ENCODE measurements at places on chromosomes 1 and 21.

DNA sequence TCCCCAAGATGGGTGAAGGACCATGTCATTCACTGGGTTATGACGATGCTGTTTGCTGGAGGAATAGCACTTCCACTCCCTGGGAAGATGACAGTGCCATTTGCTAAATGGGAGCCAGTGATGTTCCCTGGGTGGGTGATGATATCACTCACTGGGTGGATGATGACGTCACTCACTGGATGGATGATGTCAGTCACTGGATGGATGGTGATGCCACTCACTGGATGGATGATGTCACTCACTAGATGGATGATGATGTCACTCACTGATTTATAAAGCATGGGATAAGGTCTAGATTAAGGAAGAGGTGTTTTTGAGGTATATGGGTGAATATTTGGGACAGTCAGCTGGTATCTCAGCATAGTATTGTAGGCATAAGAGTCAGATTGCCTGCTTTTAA, 457.2 kb downstream of the AJAP1 start:
- no peak for DNase-seq

DNA sequence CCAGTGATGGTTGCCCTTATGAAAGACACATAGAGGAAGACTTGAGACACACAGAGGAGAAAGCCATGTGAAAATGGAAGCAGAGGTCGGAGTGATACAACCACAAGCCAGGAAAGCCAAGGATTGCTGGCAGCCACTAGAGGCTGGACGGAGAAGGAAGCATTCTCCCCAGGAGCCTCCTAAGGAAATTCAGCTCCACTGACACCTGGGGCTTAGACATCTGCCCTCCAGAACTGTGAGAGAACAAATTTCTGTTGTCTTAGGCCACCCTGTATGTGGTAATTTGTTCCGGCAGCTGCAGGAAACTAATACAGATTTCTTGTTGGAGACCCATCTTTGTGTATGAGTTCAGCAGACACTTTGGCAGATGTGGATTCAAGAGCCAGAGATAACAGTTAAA, 126.9 kb upstream of the ATP1A1 start:
- no peak for DNase-seq

DNA sequence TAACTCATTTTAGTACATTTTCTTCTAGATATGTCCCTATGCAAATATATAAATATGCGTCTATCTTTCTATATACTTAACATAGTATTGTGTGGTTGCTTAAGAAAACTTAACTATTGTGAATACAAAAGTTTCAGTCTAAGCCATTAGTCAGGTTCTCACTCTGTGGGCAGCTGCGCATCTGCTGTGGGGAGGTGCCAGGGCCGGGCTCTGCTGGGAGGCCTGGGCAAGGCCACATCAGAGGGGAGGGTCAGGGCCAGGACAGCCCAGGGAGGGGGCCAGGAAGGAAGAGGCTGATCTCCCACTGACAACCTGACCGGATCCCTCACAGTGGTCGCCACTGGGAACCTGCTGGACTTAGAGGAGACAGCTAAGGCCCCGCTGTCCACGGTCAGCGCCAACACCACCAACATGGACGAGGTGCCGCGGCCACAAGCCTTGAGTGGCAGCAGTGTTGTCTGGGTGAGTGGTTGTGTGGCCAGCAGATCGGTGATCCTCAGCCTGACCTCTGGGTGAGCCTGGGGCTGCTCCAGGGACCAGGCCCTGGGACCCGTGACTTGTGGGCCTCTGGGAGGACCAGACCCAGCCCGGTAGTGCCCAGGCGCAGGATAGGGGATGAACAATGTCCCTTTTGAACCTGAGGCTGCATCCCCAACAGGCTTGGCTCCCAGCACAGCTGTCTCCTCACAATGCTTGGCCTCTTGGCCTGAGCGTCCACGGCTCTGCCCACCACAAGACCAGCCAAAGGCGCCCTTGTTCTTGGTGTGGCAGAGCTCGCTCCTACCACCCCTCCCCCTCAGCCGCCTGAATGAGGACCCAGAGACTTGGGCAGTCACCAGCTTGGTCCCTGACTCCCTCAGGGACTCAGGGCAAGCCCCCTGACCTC, 20.2 kb downstream of the LDLRAP1 start:
- DNase-seq: no peak

GRCh38 chr1:184473176-184473966, 86.5 kb downstream of the C1orf21 start:
- no peak for DNase-seq

- DNase-seq: no peak
Observed at GRCh38 chr1:245549996-245550719, 395.4 kb downstream of the KIF26B start.

GRCh38 chr21:30251781-30252180, 31.0 kb downstream of the KRTAP24-1 start:
- no peak for DNase-seq

DNA sequence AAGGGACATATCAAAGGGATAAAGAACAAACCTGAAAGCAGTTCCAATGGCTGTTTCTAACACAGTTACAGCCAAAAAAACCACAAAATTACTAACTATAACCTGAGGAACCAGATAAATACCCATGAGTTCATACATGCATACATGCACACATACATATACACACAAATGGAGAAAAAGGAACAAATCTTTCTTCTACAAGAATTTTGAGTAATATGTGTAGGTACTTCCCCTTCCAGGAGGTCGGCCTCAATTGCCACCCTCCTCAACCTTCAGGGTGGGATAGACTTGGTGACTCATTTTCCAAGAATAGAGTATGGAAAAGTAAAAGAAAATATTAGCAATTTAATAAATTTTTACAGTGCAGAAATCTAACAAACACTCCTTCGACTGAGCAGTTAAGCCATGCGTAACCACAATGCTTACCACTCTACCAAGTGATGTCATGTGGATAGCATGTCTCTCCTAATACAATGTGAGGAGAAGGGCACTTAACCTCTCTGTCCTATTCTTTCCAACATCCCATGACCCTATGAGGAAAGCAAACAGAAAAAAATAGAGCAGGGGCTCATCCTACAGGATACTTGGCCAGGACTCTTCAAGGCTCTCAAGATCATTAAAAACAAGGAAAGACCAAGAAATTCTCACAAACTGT, 243.0 kb upstream of the RUNX1 start:
- DNase-seq: no peak

DNA sequence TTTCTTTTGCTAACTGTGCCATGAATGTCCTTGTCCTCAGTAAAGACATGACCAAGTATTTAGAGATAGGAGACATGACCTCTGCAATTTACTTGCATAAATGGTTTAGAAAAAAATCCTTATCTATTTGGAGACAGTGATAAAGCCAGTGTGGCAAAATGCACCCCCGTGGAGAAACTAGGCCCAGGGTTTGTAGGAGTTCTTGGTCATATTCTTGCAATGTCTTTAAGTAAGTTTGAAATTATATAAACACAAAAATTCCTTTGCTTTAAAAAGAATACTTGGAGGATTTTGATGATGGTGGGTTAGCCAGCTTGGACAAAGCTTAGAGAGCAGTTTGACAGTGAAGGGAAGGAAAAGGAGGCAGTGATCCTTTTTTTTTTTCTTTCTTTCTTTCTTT, 101.9 kb upstream of the SLC45A1 start:
- no peak for DNase-seq

DNA sequence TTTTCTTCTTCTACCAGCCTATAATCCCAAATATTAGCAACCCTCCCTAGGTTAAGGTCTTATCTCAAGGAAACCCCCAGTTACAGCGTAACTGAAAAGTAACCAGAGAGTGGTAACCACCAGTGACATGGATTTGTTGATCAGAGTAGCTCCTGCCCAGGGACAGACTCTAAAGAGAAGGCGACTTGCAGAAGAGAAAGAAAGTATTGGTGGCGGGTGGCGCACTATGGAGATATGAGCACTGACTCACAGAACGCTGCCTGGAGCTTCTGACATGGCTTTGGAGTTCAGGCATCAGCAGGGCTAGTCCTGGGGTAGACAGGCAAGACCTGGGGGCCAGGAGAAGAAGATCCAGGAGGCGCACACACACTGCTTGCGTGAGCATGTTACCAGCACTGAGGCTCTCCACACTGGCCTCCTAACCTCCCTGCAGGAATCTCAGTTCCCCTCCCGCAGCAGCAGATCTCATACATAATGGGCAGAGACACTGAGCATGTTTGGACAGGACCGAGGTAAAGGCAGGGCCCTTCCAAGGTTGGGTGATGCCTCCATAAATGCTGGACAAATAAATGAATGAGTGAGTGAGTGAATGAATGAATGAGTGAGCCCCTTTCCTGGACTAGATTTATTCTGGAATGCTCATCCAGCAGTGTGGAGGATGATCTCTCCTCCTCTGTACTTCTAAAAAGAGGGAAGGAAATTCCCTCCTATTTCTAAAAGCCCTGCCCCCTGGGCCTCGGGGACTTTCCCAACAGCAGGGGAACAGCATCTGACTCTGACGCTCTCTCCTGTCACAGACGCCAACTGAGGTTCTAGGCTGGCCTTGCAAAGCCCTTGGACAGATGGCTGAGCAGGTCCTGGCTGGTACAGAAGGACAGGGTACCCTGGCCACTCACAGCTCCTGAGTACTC, 175.5 kb downstream of the CLIC6 start:
- no peak for DNase-seq

DNA sequence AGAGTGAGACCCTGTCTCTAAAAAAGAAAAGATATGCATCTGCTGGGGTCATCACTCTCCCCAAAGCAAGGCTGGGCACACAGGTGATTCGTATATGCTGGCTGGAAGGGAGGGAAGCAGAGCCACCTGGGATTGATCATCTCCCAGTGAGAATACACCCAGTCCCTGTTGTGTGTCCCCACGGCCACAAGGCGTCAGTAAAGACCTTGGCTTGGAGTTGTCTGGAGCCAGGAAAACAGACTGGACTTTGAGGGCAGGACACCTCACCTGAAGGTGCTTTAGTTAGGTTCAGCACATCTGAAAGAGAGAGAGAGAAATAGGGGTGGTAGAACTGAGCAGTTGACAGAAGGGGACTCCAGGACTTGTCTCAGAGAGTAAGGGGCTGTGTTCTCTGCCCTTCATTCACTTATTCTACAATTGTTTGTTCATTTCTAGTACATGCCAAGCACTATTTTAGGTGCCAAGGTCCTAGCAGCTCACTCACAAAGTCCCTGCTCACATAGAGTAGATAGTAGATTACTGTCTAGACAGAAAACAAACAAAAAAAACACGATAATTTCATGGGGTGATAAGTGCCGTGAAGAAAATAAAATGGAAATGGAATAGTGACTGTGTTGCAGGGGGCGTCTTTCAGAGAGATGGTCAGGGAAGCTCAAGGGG, 13.5 kb downstream of the CITED4 start:
- DNase-seq: peak; percentile 33

DNA sequence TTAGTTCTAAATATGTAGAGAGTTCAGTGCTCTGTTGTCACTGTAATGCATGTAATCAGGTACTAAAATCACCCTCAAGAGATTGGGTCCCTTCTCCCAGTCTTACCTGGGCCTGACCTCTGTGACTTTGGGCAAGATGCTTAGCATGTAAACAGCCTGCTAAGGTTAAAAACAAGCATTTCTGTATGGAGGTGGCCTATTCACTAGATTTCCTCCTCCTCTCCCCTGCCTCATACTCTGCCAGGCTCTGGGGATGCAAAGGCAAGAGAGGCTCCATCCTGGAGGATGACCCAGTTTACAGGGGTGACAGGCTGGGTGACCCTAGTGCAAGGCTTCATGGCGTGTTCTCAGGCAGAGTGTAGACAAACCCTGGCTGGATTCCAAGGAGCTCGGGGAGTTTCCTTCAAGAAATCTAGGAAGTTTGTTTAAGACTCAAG, 28.8 kb downstream of the VANGL2 start:
- DNase-seq: peak; percentile 24
